ENCODE measurements at places on chromosomes 11 and 22. TPM values are rescaled to one million over a fixed set of nuclear protein-coding genes. Genes with fewer than 3 reads are reported as not detected.

Gene PACSIN3
- 23.1 TPM for total RNA-seq

Gene PITPNM1
- 30.2 TPM for total RNA-seq

Gene APOA4
- not detected for total RNA-seq

Gene CD6
- 0.10 TPM for total RNA-seq

Gene DMC1
- 5.0 TPM for total RNA-seq

Gene OR5P2
- not detected for total RNA-seq

Gene BTBD10
- 41.4 TPM for total RNA-seq

Gene TEX12
- not detected for total RNA-seq

Gene NAA40
- 14.3 TPM for total RNA-seq

Gene CRYAB
- 27.1 TPM for total RNA-seq

Gene TSSK2
- not detected for total RNA-seq

Gene CCND1
- 172 TPM for total RNA-seq

Gene DEUP1
- not detected for total RNA-seq
